Vagina (tissue), 2 donors: ENCODE measurements at places on chromosomes 16 and 17.

DNA sequence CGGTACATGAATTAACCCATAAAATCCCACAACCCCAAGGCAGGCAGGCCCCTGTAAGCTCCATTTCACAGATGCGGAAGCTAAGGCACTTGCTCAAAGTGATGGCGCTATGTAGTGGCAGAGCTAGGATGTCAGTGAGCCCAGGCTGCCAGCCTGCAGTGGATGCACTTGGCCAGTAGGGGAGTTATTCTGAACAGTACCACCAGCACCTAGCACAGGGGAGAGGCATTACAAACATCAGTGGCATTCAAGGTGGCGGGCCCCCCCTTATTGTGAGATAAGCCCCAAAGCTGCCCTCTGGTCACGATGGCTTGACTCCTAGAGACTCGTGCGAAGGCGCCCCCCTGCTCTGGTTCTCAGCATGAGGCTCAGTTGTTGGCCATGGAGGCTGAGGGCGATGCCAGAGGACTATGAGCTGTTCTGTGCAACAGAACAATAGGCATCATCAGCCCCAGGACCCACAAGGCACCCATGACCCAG lies 33.8 kb downstream of the GTF3C1 start:
- DNase-seq, result no peak

- no peak for DNase-seq
These were observed 52.1 kb downstream of the CACNG3 start for GRCh38 chr16:24308200-24308599.

GRCh38 chr17:5621026-5621425 lies 36.7 kb upstream of the NLRP1 start:
- no peak for DNase-seq

- DNase-seq, result no peak
These were observed 23.7 kb upstream of the RCVRN start for GRCh38 chr17:9928601-9929333.

- DNase-seq, result no peak
These were observed 3.3 kb downstream of the CLDN7 start for GRCh38 chr17:7258731-7259554.

GRCh38 chr17:35536664-35537171 lies 760 bp downstream of the SLFN12L start:
- no peak for DNase-seq

- DNase-seq, result no peak
These were observed 246.5 kb downstream of the FOXL1 start for GRCh38 chr16:86824751-86825296.

DNA sequence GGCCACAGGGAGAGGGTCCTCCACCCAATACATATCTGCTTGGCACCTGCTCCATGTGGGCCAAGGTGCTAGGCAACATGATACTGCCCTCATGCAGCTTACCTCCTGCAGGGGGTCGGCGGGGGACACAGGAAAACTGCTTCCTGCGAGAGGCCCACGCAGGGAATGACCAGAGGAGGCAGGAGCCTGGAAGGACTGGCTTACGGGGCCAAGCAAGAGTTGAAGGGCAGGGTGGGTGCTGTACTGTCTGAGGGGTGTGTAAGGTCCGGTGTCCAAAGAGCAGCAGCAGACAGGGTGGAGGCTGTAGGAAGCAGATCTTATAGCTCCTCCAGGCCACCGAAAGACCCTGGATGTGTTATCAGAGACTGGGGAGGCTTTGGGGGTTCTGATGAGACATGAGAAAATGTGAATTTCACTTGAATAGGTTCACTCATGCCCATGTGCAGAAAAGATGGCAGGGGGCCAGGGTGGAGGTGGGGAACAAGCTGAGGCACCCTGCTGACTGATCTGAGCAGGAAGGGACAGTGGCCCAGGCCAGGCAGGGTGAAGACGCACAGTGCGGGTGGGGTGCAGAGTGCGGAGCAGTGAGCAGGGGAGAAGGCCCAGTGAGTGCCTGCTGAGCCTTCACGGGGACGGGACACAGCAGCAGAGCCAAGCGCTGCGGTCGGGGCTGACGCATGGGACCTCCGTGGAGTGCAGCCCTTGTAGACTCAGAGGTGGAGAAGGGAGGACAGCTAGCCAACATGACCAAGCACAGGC lies 8.3 kb downstream of the FLCN start:
- DNase-seq, result no peak

GRCh38 chr17:17538417-17539391 lies 42.5 kb upstream of the RASD1 start:
- no peak for DNase-seq

- DNase-seq, result no peak
These were observed 401.3 kb downstream of the ZFHX3 start for GRCh38 chr16:72646615-72647014.
